Muscle of leg (tissue), 16 donors: ENCODE measurements at places on chromosomes 11 and 22.

- DNase-seq, result no peak
Measured at GRCh38 chr11:96925862-96926261, 536.0 kb downstream of the JRKL start.

DNA sequence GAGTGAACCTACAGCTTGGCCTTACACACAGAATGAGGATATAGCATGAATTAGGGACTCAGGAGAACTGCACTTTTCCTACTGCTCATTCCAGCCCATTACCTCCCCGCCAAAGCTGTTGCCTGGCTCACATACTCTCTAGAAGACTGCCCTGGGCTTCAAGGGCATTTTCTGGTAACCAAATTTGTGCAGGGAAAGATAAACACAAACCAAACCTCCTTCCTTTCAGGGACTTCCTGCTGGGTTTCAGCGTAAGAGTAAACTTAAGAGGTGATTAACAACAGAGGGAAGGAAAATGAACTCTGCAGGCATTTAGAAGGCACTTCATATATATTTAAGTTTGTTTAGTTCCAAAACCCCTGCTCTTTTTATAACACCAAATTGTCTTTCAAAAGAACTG is 194.9 kb downstream of the SWAP70 start:
- DNase-seq, result peak; percentile 32

- no peak for DNase-seq
Measured at GRCh38 chr11:120239713-120240640, at the start of gene POU2F3. TSS of gene POU2F3 (plus strand) at chr11:120240140. CDS start at chr11:120240344, 204 bp downstream.

- DNase-seq, result peak; percentile 32
Measured at GRCh38 chr22:27278946-27279345, 522.6 kb downstream of the MN1 start.

GRCh38 chr11:115884800-115885534 is 380.8 kb upstream of the CADM1 start:
- DNase-seq, result peak; percentile 23

- no peak for DNase-seq
Measured at GRCh38 chr11:118287006-118287405, 17.5 kb upstream of the CD3E start.

DNA sequence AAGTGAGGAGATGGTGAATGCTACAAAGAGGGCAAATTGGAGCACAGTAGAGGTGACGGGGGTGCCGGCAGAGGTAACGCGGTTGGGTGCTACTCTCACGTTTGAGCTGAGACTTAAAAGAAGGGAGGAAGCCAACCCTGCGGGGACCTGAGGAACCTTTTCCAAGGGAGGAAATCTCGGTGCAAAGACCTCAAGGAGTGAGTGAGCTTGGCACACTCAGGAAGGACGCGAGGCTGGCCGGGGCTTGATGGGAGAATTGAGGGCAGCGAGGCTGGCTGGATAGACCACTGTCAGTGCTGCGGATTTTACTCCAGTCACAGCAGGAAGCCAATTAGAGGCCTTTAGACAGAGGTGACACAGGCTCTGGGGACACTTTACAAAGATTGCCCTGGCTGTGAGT is 25.0 kb downstream of the TSKU start:
- no peak for DNase-seq
